ENCODE measurements at places on chromosomes 3 and 15. TPM values are rescaled to one million over a fixed set of nuclear protein-coding genes. Genes with fewer than 3 reads are reported as not detected.

The ZIC1 gene
- polyA plus RNA-seq: 0.16 TPM

The LRRC2 gene
- polyA plus RNA-seq: 2.1 TPM

The PLCD1 gene
- polyA plus RNA-seq: 21.8 TPM

The C3orf70 gene
- polyA plus RNA-seq: 9.4 TPM

The GPR27 gene
- 9.1 TPM for polyA plus RNA-seq

The FBXL2 gene
- polyA plus RNA-seq: 30.7 TPM

The SLC22A13 gene
- polyA plus RNA-seq: 5.0 TPM

The PARP9 gene
- 14.5 TPM for polyA plus RNA-seq

The AVEN gene
- polyA plus RNA-seq: 16.6 TPM

The CPNE9 gene
- polyA plus RNA-seq: not detected

The DUOXA1 gene
- polyA plus RNA-seq: not detected

The CCR9 gene
- 0.09 TPM for polyA plus RNA-seq

The CSNK1G1 gene
- polyA plus RNA-seq: 22.1 TPM

The TMIE gene
- polyA plus RNA-seq: 1.1 TPM

The DGKG gene
- polyA plus RNA-seq: 0.51 TPM

The CLDN16 gene
- 42.7 TPM for polyA plus RNA-seq

The CXCR6 gene
- polyA plus RNA-seq: 0.16 TPM

The NRG4 gene
- polyA plus RNA-seq: 6.2 TPM

The EBLN2 gene
- 1.7 TPM for polyA plus RNA-seq

The NOX5 gene
- polyA plus RNA-seq: 0.55 TPM

The SQOR gene
- 24.1 TPM for polyA plus RNA-seq

The SOX14 gene
- not detected for polyA plus RNA-seq

The TIGIT gene
- polyA plus RNA-seq: 0.10 TPM

The ZCWPW2 gene
- polyA plus RNA-seq: 1.7 TPM

The VGLL3 gene
- 4.4 TPM for polyA plus RNA-seq
